ENCODE measurements at places on chromosomes 2 and 18. TPM values are rescaled to one million over a fixed set of nuclear protein-coding genes. Genes with fewer than 3 reads are reported as not detected.

Gene AMER3
- total RNA-seq = not detected

Gene FASTKD1
- total RNA-seq = 40.0 TPM

Gene RNU2-63P
- total RNA-seq = not detected

- no peak overlapping the region for H3K27ac ChIP-seq
- H3K4me3 ChIP-seq = no peak overlapping the region
- peaks cover 14% of the 10 kb centered on the region for H3K27me3 ChIP-seq
- no peaks in the 10 kb centered on the region for H3K4me1 ChIP-seq
- no peaks in the 10 kb centered on the region for H3K36me3 ChIP-seq
- DNase-seq = no peak
Measured at GRCh38 chr2:18531194-18531593, 29.3 kb downstream of the RDH14 start.

DNA sequence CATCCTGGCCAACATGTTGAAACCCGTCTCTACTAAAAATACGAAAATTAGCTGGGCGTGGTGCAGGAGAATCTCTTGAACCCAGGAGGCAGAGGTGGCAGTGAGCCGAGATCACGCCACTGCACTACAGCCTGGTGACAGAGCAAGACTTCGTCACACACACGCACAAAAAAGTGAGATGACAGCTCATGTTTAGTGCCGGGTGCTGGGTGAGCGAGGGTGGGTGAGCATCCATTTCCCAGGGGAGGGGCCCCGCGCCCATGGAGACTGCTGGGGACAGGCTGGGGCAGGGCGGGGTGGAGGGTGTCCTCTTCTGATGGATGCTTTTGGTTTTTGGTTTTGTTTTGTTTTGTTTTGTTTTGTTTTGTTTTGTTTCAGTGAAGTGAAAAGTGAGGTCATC is 206.5 kb downstream of the GBX2 start:
- DNase-seq = no peak
- H3K4me1 ChIP-seq = no peaks in the 10 kb centered on the region
- H3K4me3 ChIP-seq = no peak overlapping the region
- H3K27me3 ChIP-seq = no peaks in the 10 kb centered on the region
- no peaks in the 10 kb centered on the region for H3K36me3 ChIP-seq

- H3K27ac ChIP-seq = no peak overlapping the region
- H3K4me3 ChIP-seq = no peak overlapping the region
- no peaks in the 10 kb centered on the region for H3K36me3 ChIP-seq
Measured at GRCh38 chr2:139492131-139492680, 712.0 kb upstream of the NXPH2 start.

DNA sequence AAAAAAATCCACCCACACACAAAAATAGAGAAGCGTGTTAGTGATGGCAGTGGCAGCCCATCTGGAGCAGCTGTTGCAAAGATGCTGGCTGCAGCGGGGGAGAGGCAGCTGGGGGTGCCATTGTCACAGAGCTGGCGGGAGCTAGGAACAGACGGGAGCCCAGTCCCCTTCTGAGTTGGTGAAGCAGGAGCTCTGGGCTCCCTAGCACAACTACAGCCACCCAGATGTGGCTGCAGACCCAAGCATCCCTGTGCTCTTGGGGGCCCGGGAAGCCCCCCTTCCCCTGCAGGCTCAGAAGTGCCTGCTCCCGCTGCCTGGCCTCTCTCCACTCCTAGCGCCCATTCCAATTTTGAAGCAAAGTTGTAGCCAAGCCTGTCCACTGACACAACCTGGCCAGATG is 366.6 kb upstream of the MC4R start:
- no peaks in the 10 kb centered on the region for H3K36me3 ChIP-seq
- no peak overlapping the region for H3K4me3 ChIP-seq
- H3K27ac ChIP-seq = no peak overlapping the region
- DNase-seq = no peak

All from SJCRH30 (cell line).